ENCODE measurements at places on chromosomes 5 and 9.

DNA sequence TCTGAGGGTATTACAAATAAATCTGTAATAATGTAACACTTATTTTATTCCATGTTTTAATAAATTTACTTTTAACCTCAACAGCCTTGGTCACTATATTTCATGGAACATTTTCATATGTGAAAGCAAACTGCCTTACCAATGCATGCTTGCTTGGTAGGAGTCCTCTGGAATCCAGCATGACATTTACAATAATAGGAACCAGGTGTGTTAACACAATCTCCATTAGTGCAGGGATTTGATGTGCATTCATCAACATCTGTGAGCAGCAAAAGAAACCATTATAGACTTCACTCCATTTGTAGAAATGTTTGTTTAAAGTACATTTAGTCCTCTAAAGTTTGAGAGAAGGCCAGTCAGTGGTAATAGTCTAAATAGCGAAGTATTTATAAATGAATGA lies 159.4 kb downstream of the FBN2 start:
- DNase-seq: peak; percentile 34

DNA sequence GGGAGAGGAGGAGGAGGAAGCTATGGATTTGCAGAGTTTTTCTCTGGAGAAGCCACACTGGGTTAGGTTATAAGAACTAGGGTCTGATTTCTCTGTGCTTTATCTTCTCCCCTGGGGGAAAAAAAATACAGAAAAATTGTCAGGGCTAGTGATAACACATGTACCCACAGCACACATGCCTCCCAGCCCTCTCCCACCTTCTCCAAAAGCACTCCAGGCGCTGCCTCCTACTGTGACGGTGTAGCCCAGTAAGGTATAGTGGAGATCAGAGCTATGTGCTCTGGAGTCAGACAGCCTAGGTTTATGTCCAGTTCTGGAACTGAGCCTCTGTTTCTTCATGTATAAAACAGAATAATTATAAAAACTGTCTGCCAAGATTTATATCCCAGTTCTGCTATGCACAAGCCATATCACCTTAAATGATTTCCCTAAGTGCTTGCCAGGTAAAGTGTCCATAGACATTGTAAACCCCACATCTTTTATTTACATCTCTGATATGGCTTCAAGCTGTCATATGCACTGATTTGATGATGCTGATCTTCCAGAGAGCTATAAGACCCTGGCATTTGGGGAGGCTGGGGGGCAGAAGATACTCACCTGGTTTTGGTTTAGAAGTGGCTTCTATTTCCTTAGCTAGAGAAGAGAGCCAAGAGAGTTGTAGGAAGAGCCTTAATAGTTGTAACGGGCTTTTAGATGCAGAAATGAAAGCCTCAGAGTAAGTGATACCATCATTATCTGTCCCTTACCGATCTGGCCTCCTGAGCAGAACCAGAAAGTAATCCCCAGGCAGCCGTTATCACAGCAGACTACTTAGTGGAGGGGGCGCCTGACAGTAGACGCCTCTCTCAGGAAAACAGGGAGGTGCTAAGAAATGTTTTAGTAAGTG lies 7.6 kb downstream of the SLC1A3 start:
- no peak for DNase-seq

DNA sequence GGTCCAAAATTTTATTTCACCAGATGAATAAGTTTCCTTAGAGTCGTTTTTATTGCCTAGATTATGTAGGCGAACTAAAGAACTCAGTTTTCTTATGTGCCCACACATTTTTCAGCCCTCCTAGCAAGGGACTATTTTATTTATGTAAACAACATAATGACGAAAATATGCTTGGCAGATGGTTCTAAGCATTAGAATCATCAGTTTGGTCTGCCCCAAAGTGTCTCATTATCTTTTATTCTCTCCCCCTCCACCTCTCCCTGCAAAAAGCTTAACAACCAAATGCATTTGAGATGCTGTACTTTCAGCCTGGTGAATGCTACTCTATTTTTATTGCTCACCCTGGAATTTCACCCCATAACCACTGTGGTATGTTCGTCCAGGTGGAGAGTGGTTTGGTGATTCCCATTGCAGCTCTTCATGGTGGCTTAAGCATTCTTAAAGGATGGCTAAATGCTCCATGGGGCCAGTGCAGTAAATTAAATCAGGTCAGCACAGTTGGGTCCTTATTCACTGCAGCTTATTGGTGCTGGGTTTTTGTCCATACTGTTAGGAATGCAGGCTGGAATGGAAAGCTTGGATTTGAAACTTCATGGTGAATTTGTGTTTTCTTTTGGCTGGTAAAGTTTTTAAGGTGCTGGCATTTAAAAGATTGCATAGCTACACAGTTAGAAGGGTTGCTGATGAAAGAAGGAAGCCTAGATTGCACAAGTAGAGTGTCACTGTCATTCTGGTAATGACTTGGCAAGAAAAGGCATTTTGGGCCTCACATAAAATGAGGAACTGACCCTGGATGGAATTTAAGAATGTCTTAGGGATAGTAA lies 39.2 kb downstream of the TLE4 start:
- peak; percentile 99 for DNase-seq

GRCh38 chr5:67305913-67306710 lies 109.5 kb upstream of the CD180 start:
- DNase-seq: peak; percentile 43

DNA sequence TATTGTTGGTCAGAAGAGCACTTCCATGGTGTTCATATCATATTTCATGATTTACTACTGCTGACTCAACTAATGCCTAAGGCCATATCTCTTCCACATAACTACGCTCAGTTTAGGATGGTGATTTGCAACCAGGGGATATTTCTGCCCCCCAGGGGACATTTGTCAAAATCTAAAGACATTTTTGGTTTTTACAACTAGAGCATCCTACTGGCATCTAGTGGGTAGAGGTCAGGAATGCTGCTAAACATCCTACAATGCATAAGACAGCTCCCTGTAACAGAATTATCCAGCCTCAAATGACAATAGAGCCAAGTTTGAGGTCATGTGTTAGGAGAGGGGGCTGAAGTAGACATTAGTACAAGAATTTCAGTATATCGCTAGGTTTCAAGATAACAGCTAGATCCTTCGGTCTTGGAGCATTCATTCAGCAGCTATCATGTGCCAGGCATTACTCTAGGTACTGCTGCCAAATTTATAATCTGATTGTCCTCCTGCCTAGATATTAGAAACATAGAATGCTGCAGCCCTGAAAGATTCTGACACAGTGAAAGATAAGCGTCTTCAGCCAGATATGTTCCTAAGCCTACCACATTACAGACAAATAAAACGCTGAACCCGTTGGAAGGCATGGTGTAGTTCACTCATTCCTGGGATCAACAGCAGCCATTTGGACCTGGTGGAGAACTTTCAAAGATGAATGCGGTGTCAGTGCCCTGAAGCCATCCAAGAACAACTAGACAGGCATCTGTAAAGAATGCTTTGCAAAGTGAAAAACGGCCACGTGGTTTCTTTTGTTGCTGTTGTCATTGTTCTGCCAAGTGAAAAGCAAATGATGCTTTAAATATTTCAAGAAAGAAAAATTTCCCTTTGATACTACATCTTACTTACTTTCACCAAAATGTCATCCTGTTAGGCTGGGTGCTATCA lies 55.5 kb upstream of the FST start:
- peak; percentile 61 for DNase-seq

DNA sequence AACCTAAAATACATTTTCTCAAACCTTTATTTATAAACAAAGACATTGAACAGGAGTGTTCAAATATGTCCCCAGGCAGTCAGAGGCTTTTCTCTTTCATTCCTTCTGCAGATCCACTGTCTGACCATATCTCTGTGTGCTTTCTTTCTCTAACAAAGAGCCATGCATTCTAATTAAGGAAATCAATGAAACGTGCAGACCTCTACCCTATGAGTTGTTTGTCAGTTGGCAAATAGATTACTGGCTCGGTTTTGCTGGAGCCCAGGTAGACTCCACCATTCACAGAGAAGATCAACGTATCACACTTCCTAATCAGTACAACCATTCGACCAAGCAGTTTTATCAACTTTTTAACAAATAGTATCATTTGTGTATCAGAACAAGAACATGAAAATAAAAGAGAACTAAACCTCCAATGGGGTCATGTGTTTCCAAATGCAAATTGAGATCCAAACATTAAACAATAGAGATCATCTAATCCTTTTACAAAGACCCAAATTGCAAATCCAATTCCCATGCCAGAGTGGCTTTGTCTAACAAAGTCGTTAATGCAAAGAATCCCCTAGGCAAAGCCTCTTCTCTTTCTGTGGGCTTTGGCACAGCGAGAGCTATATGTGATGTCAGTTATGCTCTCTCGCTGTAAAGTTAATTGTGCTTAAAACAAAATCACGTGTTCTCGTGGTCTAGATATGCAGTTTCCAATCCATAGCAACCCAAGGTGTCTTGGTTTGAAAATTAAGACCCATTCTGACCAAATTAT lies 16.8 kb downstream of the KLF4 start:
- DNase-seq: no peak

All from fibroblast of skin of right quadriceps (primary cell).